ENCODE measurements at places on chromosomes 2 and 18. TPM values are rescaled to one million over a fixed set of nuclear protein-coding genes. Genes with fewer than 3 reads are reported as not detected.
A peak's percentile ranks its signal among the peaks of the same experiment; 100 is the strongest.

The C2orf74 gene
- polyA plus RNA-seq, result 42.4 TPM

The RAX gene
- not detected for polyA plus RNA-seq

DNA sequence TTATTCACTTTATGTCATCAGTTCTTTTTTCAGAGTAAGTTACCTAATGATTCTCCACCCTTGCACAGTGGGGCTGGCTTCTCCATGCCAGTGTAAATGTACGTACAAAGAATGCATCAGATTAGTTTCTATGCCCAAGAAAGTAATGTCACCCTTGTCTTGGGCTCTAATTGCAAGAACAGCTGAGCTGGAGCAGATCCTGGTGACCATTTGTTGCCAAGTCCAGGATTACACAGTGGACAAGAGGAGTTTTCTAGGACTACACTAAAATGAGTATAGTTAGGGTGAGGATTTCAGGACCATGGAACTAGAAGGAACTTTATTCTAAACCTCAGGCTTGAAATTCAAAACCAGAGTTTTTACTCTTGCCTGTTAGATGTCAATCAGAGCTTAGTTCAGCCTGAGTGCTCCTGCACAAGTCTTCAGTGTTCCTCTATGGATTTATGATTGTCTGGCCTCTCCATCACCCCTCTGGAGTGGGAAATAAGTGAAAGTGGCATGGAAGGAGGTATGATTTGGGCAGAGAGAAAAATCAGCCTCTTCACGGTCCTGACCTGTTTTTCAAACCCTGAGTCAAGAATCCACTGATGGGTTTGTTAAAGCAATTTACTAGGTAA is 29.8 kb downstream of the PCBP1 start:
- no peak for DNase-seq

- DNase-seq, result no peak
These were observed 283.5 kb upstream of the TANK start for GRCh38 chr2:160876765-160877164.

DNA sequence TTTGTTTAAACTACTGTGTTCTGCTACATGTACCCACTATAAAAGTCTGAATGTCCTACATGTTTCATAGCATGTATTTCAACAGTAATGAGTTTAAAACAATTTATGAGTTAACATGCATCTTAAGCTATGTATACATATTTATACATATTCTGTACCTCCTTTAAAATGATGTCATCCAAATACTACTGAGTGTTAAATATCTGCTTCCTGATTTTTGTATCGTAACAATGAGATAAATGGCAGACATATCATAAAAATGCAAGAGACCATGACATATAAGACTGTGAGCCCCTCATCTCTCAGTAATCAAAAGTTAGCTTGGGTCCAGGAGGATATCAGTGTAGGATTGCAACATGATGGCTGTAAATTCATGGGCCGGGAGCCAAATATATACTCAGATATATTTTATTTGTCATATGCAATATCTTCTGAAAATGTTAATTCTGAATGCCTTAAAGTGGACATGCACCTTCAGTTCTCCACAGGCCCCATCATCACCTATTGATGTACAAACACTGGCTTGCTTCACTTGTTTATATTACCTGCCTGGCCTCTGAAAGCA is 3.6 kb downstream of the COL5A2 start:
- no peak for DNase-seq

The TCF23 gene
- polyA plus RNA-seq, result 0.50 TPM

DNA sequence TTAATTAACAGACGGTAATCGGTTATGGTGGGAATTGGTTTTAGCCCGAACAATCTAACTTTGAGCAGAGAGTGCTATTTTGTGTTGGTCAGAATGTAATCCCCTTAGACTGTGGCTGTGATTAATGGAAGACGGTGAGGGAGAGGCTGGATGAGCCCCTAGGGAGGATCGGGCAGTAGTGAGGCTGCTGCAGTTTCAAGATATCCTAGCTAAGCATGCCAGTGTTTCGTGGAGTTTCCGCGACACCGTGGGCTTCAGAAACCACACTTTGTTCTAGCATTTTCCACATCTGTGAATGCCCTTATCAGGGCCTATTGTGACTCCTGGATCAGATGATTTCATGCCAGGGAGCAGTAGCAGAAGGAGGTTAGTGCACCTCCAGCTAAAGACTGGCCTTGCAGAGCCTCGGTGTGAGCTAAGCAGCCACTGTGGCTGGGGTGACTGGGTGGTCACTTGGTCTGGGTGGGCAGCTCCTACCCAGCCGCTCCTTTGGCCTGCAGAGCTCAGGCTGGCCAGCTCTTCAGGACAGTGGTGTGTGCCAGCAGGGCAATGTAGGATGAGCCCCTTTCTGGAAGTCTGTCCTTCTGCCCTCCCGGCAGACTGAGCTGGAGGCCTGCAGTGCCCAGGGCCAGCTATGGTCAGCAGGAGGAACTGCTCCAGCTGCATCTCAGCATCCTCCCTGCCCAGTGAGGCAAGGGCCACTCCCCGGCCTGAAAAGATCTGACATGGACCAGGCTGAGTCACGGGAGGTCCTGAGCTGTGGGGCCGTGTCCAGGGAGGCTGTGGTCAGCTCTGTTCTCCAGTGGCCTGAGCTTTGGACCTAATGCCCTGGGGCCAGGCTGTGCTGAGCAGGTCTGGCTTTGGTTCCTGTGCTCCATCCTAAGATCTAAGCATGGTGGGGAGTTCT is 142.6 kb upstream of the GPC1 start:
- DNase-seq, result no peak

- peak; percentile 65 for DNase-seq
These were observed 16.4 kb upstream of the LPIN2 start for GRCh38 chr18:3029215-3029952.

GRCh38 chr2:195579776-195580555 is 77.1 kb upstream of the SLC39A10 start:
- no peak for DNase-seq

DNA sequence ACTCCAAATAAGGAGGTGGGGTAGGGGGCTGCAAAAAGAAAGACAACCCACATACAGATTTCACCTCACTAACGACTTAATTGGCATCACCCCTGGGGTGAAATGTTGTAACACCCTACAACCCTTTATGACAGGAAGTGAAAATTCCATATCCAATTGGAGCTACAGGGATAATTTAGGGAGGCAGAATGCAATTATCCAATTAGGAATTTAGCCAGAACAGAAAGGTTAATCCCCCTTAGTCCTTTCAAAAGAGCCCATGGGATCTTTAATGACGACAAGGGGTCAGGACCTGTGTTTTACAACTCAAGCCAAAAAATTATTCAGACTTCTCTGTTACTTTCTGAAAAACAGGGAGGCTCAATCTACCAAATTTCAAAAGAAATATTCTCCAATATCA is 1027.1 kb downstream of the TMEM182 start:
- no peak for DNase-seq

GRCh38 chr2:120750488-120751210 is 15.0 kb downstream of the GLI2 start:
- no peak for DNase-seq

DNA sequence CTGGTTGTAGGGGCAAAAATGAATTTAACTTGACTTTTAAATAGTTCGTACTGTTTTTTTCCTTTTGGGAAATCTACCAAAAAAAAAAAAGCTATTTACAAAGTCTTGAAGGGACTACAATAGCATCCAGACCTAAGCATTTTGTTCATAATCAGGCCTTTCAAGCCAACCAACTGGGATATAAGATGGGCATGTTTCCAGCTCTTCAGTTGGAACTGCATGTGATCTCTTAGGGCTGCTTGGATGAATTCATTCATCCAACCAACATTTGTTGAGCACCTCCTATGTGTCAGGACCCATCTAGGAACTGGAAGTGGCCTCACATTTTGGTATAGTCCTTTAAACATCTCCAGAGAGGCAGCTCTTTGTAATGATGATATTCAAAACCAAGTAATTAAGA is 98.6 kb downstream of the AAK1 start:
- DNase-seq, result no peak

The NEU4 gene
- 1.2 TPM for polyA plus RNA-seq

- DNase-seq, result no peak
These were observed 537.2 kb upstream of the DCC start for GRCh38 chr18:51802569-51803428.

DNA sequence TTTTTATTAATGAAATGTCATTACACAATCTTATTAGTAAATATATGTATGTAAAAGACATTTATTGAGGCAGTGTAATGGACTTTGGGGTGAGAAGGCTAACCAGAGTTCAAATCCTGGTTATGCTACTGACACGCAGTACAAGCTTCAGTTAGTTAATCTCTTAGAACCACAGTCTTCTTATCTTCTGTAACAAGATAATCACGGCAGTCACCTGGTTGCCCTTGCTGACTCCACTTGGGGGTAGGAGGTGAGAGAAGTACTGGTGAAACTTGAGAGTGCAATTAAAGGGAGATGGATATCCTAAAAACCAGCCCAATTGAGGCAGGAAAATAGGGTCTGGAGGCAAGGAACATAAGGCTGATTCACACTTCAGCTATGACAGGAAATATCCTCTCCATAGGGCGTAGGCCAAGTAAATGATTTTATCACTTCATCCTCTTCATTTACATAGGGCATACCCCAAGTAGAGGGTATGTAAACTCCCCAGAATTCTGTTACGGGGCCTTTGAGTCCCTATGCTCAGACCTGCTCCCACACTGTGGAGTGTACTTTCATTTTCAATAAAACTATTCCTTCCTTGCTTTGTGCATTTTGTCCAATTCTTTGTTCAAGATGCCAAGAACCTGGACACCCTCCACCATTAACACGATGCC is 21.3 kb downstream of the SKA1 start:
- DNase-seq, result no peak

DNA sequence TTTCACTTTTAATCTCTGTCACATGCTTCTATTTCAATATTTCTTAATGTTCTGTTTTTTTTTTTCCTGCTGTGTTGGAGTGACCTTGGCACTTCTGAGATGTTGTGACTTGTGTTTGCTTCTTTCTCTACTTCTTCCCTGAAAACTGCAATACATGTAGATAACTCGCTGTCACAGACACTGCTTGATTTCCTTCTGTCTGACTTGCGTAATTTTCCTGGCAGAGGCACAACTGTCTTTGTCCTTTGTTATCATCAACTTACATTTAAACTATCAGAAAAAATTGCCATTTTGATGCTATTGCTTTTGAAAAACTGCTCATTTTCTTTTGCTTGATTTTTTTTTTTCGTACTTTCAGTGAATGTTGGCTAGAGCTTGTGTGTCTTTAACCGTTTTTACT is 69.0 kb downstream of the BABAM2 start:
- DNase-seq, result no peak

The EFHD1 gene
- 55.4 TPM for polyA plus RNA-seq

- peak; percentile 82 for DNase-seq
These were observed 61.3 kb downstream of the LONRF2 start for GRCh38 chr2:100260712-100261620.

DNA sequence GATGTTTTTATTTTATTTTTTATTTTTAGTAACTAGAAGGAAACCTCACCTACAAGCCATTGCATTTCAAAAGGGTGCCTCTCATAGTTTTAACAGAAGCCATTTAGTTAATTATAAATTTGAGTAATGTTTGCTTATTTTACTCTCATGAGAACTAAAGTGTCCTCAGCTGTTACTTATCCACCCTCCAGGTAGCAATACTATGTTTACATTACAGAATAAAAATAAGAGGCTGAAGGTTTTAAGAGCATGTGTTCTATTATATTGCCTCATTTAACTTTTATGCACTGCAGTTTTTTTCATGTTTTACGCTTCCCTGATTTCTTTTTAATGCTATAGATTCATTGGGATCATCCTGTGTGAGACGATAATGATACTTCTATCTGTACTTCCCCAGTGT is 235.5 kb downstream of the THSD7B start:
- DNase-seq, result no peak
